ENCODE measurements at places on chromosomes 11 and 22.
A peak's percentile ranks its signal among the peaks of the same experiment; 100 is the strongest.

DNA sequence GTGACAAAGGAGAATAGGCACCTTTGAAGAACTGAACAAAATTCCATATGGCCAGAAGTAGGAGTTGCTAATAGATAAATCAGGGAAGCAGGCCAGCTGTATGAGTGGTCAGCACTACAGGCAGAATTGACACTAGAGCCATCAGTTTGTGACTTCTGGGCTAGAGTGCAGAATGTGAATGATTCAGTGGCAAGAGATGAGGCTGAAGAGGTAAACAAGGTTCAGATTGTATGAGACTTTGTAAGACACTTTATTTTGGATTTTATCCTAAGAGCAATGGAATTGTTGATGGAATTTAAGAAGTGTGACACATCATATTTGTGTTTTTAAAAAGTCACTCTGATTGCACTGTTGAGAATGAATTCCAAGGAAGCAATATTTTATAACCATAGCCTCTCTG, 12.9 kb downstream of the BIRC3 start:
- DNase-seq: no peak

- peak; percentile 60 for DNase-seq
Measured at GRCh38 chr22:25110846-25111578, 88.6 kb upstream of the CRYBB3 start.

DNA sequence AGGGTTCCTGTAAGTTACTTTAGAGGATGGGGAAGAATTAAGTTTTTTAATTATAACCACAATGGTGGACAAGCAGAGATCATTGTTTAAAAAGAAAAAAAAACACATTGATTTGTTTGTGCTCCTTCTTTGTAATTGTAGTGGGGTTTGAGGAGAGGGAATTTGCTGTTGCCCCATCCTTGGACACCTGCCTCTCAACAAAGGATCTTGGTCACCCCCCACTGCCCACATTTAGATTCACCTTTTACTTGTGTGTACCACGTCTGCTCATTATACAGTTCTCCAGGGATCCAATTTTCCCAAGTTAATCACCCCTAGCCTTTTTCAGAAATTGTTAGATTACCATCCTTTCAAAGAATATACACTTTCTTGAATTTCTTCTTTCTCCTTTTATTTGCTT, 53.0 kb downstream of the DNAJC24 start:
- no peak for DNase-seq

GRCh38 chr11:106228996-106229395, 151.5 kb downstream of the AASDHPPT start:
- DNase-seq: peak; percentile 59

DNA sequence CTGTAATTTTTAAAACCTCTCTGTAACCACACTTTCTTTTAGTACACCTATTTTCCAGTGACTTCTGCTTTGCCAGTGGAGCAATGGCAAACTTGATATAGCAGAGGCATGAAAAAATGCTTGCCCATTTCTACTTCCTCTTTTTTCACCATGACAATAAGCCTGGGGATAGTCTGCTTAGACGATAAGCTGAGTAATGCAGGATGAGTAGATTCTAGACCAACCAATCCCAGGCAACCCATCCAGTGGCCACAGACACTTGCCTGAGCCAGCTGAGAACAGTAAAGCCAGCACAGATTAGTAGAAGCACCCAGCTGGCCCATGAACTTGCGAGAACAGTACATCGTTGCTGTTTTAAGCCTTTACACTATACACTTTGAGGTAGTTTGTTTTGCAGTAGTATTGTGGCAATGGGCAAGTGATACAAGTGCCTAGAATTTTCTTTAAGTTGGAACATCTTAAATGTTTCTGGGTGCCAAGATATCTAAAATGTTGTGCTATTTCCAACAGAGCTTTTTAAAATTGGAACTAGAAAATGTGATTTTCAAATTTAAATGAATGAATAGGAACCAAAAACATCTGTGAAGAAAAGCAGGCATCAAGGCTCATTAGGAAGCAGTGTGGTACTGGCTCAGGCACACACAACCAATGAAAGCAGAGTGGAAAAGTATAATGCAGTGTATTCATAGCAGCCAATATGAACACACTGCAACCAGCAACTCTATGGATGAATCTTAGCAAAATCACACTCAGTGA, 37.7 kb downstream of the DDI1 start:
- DNase-seq: peak; percentile 58

- peak; percentile 3 for DNase-seq
Measured at GRCh38 chr11:20672575-20672974, 3.2 kb downstream of the NELL1 start.

DNA sequence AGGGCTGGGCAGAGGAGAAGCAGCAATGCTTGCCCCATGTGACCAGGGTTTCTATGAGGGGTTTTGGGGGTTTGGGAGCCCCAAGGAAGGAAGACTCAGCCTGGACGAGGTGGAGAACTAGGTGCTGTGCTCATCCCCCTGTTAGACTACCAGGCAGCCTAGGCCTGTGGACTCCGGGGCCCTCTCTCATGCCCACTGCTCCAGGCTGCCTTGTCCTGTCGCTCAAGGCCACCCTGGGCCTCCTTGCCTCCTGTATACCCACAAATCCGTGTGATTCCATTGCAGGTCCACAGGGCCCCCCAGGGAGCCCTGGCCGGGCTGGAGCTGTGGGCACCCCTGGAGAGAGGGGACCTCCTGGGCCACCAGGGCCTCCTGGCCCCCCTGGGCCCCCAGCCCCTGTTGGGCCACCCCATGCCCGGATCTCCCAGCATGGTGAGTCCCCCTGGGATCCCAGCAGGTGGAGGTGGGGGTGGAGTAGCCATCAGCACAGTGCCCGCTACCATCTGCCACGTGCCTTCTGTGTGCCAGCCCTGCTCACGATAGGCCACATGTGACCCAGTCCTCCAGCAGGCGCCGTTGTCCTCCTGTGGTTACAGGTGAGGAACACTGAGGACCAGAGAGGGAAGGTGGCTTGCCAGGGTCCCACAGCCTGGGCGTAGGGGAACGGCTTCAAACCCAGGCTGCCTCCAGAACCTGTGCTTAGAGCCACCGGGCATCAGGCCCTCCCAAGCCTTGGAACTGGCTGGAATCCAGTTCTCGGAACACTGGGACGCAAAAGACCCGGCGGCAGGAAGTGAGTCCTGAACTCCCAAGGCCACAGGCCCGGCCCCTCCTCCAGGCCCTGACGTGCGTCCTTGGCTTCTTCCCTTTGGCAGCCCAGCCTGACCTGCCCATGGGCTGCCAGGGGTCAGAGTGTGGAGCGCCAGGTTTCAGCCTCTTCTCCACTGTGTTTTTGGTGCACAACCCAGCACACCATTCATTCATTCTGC, 26.6 kb downstream of the EMID1 start:
- no peak for DNase-seq

GRCh38 chr11:57547854-57548377, 10.5 kb downstream of the SMTNL1 start:
- DNase-seq: peak; percentile 35

DNA sequence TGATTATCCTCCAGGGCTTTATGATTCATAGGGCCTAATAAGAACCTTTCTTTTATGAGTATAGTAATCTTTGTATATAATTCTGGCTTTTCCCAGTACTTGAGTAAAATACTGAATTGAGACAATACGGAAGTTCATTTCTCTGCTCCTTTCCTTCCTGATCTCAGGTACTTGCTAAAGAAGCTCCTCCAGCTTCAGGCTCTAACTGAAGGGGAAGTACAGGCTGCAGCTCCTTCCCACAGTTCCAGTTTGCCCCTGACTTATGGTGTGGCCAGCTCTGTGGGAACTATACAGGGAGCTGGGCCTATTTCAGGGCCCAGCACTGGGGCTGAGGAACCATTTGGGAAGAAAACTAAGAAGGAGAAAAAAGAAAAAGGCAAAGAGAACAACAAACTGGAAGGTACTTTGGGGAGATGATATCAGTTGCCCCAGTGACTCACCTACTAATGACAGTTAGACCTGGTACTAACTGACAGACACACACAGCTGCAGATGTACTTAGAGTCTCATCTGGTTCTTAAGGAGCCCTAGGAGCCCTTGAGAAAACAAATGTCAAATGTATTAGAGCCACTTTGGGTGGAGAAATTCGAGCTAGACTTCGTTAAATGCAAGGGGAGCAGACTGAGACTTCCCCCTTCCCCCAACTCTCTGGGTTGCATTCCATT, 3.0 kb downstream of the TBRG1 start:
- no peak for DNase-seq

DNA sequence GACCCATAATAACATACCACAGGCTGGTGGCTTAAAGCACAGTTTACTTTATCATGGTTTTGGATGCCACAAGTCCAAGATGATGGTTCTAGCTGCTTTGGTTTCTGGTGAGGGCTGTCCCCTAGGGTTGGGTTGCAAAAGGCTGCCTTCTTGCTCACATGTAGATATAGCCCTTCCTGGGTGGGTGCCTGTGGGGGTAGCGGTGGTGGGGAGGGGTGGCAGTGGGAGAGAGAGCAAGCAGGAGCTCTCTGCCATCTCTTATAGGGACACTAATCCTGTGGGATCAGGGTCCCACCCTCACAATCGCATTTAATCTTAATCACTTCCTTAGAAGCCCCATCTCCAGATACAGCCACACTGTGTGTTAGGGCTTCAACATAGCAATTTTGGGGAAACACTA, 245.0 kb downstream of the TBC1D22A start:
- DNase-seq: no peak

- DNase-seq: no peak
Measured at GRCh38 chr11:12329797-12330196, 47.6 kb upstream of the PARVA start.

- no peak for DNase-seq
Measured at GRCh38 chr22:43272301-43272700, 70.9 kb downstream of the SCUBE1 start.

DNA sequence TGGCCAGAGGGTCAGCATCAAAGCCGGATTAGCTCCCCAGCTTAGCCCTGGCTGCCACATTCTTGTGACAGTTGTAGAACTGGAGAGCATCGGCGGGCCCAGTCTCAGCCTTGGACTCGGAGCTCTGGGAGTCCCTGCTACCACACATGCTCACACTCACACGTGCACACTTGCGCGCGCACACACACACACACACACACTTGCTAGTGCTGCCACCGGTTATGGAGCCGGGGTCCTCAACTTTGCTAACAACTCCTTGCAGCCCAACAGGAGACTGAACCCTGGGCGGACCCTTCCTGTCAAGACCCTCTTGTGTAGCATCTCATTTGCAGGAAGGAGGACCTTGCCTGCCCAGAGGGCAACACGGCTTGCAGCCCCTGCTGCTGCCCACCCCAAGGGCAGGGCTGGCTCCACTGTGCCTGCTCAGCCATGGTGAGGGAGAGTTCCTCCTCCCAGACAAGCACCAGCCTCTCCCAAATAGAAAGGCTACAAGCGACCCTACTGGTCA, 107.6 kb downstream of the WNT7B start:
- DNase-seq: no peak

DNA sequence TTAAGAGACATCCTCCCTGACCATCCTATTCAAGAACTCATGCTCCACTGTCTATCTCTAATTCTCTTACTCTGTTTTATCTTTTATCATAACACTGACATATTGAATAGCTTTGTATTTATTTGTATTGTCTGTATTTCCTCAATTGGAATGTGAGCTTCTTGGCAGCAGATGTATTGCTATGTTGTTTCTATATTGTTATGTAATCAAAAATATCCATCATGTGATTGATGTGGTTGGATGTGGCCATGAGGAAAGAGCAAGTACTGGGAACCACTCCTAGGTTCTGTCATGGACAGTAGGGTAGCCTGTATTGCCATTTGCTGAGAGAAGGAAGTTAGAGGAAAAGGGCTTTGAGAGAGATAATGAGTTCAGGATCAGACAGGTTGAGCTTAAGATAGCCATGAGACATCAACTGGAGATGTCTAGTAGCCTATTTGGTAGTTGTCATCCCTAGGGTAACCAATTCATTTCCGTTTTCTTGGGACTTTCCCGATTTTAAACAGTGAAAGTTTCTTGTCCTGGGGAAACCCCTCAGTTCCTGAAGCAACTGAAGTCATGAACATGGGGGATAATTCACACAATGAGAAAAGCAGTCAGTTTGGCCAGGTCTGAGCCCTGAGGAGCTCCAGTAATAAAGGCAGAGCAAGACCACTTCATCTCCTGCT, 404.5 kb downstream of the INSC start:
- DNase-seq: no peak

DNA sequence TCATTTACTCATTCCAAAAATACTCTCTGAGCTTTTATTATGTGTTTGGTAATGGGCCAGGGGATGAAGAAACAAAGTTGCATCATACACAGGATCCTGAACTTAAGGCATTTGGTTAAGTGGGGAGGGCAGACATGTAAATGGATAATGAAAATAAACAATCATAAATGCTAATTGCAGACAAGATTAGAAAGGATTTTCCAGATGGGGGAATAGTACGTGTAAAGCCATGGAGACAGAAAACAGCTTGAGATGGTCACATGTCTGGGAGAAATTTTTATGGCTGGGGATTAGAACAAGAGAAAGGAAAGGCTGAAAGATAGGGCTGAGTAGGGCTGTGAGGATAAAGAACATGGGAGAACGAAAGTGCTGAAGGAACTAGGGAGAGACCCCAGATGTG, 534.3 kb upstream of the LARGE1 start:
- DNase-seq: no peak

GRCh38 chr11:108048269-108048668, 39.6 kb downstream of the CUL5 start:
- no peak for DNase-seq

DNA sequence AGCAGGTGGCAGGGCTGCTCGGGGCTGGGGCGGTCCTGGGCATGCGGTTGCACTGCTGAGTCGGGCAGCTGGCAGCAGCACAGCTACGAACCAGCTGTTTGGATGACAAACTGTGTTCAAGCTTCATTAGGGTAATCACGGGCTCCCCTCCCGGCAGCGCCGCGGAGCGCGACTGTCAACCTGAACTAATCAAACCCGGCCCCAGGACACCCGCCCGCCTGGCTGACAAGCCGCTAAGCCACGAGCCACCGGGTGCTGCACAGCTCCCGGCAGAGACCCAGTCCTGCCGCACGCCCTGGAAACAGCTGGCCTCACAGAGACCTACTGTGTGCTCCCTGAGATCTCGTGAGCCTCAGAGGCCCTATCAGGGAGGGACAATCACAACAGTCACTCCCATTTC, 60.6 kb upstream of the TCF20 start:
- DNase-seq: no peak

DNA sequence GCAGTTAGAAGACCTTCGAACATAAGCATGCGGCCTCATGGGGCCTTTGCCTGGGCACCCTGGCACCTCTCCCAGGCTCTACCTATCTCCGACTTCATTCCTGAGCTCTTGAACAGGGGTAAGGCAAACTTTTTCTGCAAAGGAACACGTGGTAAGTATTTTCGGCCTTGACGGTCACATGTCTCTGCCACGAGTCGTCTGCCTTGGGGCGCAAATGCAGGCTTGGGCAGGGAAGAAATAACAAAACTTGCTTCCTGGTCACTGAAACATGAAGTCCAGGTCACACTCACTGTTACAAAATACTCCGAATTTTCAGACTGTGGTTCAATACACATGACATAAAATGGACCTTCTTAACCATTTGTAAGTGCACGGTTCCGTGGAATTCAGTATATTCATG, 3.4 kb upstream of the ASCL2 start:
- no peak for DNase-seq

- peak; percentile 91 for DNase-seq
Measured at GRCh38 chr11:119205574-119206510, at the start of gene CBL. TSS of gene CBL (plus strand) at chr11:119206339. CDS start at chr11:119206418, 79 bp downstream.
